ENCODE measurements at places on chromosomes 4 and X. TPM values are rescaled to one million over a fixed set of nuclear protein-coding genes. Genes with fewer than 3 reads are reported as not detected.
A peak's percentile ranks its signal among the peaks of the same experiment; 100 is the strongest.

ARMCX6 gene
- total RNA-seq = 77.9 TPM

FREM3 gene
- not detected for total RNA-seq

DNA sequence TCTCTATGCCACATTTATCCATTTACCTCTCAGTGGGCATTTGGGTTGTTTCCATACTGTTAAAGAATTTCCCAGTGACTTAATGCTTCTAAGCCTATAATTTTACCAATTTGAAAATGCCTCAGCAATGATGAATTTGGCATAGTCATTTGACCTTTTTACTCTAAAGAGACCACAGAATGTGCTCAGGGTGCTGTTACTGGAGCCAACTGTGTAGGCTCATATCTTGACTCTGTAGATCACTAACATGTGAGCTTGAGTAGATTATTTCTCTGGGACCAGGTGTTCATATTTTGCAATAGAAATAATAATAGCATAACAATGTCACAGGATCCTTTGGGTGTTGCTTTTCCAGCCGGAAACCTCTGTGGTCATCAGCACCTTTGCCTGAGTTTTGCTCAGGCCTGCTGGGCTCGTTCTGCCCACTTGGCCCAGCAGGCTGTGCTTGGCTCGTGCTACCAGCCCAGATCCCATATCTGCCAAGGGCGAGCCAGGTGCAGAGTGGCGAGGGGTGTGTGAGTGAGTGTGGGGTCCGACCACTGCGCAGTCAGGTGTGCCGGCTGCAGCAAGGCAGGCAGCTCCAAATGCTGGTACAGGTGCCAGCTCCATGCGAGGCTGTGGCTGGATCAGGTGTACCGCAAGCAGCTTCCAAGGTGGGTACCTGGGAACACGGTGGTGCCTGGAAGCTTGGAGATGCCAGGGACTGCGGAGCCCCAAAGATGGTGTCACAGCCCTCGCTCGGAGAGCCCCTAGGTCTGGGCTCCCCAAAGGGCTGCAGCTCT lies 70.6 kb upstream of the ANK2 start:
- no peak overlapping the region for H3K4me3 ChIP-seq
- H3K4me1 ChIP-seq = no peaks in the 10 kb centered on the region

- DNase-seq = no peak
- H3K4me3 ChIP-seq = no peak overlapping the region
- H3K27ac ChIP-seq = no peak overlapping the region
- H3K4me1 ChIP-seq = no peaks in the 10 kb centered on the region
- H3K27me3 ChIP-seq = no peaks in the 10 kb centered on the region
Observed at GRCh38 chr4:32102896-32103295, 1382.7 kb downstream of the PCDH7 start.

PRDM8 gene
- total RNA-seq = 0.10 TPM

- peaks cover 22% of the 10 kb centered on the region for H3K4me1 ChIP-seq
- peaks cover 3% of the 10 kb centered on the region for H3K27me3 ChIP-seq
- DNase-seq = peak; percentile 92
- peak overlapping the region; percentile 97 for H3K27ac ChIP-seq
Observed at GRCh38 chr4:6732441-6733357, 16.7 kb downstream of the BLOC1S4 start.

GPR50 gene
- total RNA-seq = not detected

DNA sequence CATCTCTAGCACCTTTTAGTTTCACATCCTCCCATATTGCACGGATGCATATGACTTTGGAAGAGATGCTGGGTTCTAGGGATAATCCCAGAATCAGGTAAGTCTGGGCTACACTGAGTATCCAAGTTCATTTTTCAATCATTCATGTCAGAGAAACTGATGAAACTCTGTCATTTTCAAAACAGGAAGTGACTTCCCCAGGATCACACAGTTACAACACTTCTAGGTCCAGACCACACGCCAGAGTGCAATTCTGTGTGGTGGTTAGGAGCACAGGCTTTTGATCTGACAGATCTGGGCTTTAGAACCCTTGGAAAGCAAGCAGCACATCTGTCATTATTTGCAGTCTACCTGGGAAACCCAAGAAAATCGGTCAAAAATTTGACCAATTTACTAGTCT lies 52.1 kb upstream of the CDKN2AIP start:
- no peaks in the 10 kb centered on the region for H3K36me3 ChIP-seq
- H3K27me3 ChIP-seq = peaks cover 32% of the 10 kb centered on the region
- H3K4me3 ChIP-seq = no peak overlapping the region

- H3K27me3 ChIP-seq = no peaks in the 10 kb centered on the region
- peaks cover 1% of the 10 kb centered on the region for H3K36me3 ChIP-seq
- H3K27ac ChIP-seq = peak overlapping the region; percentile 20
- DNase-seq = no peak
- H3K4me3 ChIP-seq = no peak overlapping the region
Observed at GRCh38 chr4:23839279-23839678, 50.6 kb downstream of the PPARGC1A start.

ZNF827 gene
- 24.9 TPM for total RNA-seq

DNA sequence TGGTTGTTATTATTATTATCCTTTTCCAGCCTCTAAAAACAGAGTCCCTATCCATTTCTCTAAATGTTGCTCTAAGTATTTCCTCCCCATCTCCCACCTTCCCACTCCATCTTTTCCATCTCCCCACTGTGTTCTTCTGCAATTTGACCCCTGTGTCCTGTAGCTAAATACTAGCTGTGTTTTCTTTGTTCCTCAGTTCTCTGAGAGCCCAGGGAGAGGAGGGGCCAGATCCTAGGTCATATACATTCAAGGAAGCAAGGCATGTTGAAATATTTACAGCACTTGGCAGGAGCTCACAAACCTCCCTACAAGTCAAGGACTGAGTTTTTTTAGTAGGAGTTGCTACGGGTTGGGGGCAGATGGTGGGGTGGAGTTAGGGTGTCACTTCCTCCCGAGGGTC lies 10.5 kb downstream of the SLC16A2 start:
- H3K36me3 ChIP-seq = no peaks in the 10 kb centered on the region
- H3K27me3 ChIP-seq = no peaks in the 10 kb centered on the region
- no peak overlapping the region for H3K4me3 ChIP-seq

MAGEA10 gene
- not detected for total RNA-seq

MAGEA8 gene
- total RNA-seq = not detected

- H3K27me3 ChIP-seq = no peaks in the 10 kb centered on the region
- H3K36me3 ChIP-seq = no peaks in the 10 kb centered on the region
- peaks cover 26% of the 10 kb centered on the region for H3K4me1 ChIP-seq
- no peak overlapping the region for H3K4me3 ChIP-seq
- peak overlapping the region; percentile 42 for H3K27ac ChIP-seq
Observed at GRCh38 chr4:181819946-181820345, 423.3 kb upstream of the TENM3 start.

DMRTC1 gene
- total RNA-seq = not detected

Measured in osteocyte (in vitro differentiated cells).